Activated CD8-positive, alpha-beta T cell treated with anti-CD3 and anti-CD28 coated beads for 36 hours (primary cell): ENCODE measurements at places on chromosomes 7 and 10. TPM values are rescaled to one million over a fixed set of nuclear protein-coding genes. Genes with fewer than 3 reads are reported as not detected.
A peak's percentile ranks its signal among the peaks of the same experiment; 100 is the strongest.

The CRHR2 gene
- not detected for total RNA-seq

The TAS2R41 gene
- total RNA-seq, result not detected

The MYH16 gene
- not detected for total RNA-seq

The LHFPL3 gene
- not detected for total RNA-seq

The MSMB gene
- not detected for total RNA-seq

The SEMA3E gene
- total RNA-seq, result not detected

The TMEM178B gene
- 0.34 TPM for total RNA-seq

The CALHM3 gene
- total RNA-seq, result not detected

The KDM7A gene
- total RNA-seq, result 21.1 TPM

The DKK1 gene
- total RNA-seq, result not detected

The WEE2 gene
- not detected for total RNA-seq

The POT1 gene
- 32.8 TPM for total RNA-seq

The SAP25 gene
- 12.8 TPM for total RNA-seq

DNA sequence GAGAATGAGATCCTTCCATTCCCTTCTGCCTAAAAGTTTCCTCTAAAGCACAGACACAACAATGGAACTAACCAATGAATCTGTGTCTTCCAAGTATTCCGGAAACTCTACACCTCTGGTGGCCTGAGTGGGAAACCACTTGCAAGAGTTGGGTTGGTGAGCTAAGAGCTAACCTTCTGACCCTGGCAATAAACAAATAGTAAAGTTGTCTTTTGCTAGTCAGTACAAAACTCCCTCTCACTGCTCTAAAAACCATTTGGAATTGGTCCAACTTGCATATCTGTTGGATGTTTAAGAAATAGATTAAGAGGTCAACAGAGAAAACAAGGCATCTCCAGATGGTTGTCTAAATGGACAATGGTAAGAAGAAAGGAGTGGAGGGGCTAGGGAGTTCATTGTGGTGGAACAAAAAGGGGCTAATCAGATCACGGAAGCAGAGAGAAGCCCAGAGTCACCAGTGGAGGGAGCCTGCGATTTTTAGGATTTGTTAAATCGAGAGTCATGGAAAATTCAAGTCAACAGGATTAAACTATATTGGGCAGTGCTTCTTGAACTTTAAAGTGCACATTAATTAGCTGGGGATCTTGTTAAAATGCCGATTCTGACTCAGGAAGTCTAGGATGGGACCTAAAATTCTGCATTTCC lies 192.3 kb downstream of the EVX1 start:
- no peak for DNase-seq

- peak; percentile 76 for DNase-seq
These were observed 25.8 kb upstream of the PPP2R2D start for GRCh38 chr10:131874991-131875451.

DNA sequence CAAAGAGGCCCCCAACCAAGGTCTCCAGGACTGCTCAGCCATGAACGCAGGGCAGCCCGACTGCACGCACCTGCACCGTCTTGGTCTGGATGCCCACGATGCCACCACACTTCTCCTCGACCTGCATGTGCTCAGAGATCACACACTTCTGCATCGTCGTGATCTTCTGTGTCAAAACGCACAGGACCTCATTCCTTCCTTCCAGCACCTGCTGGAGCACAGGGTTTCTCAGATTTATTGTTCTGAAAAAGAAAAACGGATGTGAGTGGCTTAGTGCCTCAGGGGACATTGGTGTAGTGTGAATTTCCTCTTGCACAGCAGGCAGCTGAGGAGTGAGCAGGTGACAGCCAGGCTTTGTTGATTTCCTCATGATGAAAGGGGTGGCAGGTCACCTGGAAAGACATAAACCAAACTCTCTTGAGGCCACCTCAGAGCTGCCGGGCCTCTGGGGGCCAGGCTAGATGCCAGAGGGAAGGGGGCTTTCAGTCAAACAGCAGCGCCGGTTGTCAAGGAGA lies 38.2 kb downstream of the GSDME start:
- no peak for DNase-seq

GRCh38 chr10:31751738-31752080 lies 176.9 kb downstream of the ARHGAP12 start:
- DNase-seq, result no peak

GRCh38 chr10:93458821-93459257 lies 23.3 kb downstream of the MYOF start:
- DNase-seq, result no peak

DNA sequence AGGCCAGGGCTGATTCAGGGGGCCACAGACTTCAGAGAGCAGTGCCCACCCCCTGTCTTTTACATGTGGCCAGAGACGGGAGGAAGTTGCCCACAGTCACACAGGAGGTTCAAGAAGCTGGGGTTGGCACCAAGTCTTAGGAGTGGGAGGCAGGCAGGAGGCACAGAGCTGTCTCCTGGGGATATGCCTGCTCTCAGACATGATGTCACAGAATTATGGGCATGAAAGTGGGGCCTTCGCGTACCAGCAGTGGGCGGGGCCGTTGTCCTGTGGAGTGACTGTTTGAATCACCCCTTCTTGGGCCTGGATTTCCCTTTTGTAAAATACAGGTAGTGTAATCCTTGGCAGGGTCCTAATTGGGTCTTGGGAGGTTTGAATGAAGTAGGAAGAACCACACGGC lies 81.2 kb upstream of the PPIF start:
- peak; percentile 67 for DNase-seq

- no peak for DNase-seq
These were observed 51.3 kb upstream of the MAGI2 start for GRCh38 chr7:79504607-79505389.

DNA sequence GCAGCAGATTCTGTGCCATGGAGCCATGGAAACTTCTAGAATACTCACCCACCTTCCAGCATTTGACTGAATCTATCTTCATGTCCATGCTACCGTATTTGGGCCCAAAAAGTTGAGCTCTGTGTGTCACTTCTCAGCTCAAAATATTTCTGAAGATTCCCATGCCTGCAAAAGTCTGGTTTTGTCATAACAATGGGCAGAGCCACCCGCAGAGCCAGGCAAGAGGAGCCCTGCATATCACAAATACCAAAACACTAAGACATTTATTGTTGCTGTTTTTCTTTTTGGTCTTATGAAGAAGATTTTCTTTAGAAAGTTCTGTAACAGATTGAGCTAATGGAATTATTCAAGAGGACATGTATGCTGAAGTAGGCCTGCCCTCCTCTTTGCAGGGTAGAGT lies 68.1 kb downstream of the PRTFDC1 start:
- no peak for DNase-seq

GRCh38 chr10:48811461-48811860 lies 126.8 kb downstream of the WDFY4 start:
- DNase-seq, result no peak

DNA sequence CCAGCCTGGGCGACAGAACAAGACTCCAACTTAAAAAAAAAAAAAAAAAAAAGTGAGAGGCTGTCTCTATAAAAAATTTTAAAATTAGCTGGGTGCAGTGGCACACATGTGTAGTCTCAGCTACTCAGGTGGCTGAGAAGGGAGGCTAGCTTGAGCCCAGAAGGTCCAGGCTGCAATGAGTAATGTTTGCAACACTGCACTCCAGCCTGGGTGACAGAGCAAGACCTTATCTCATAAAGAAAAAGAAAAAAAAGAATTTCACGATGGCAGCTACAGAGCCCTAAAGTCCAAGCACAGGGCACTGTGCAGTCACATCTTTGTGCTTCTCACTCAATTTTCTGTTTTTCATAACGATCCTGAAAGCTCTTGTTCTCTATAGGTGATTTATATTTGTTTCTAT lies 209.5 kb upstream of the KCTD7 start:
- DNase-seq, result no peak

- DNase-seq, result no peak
These were observed 389.4 kb upstream of the AUTS2 start for GRCh38 chr7:69208848-69209247.

- peak; percentile 55 for DNase-seq
These were observed 12.3 kb upstream of the SLC26A3 start for GRCh38 chr7:107815254-107815882.

GRCh38 chr10:15436696-15437095 lies 65.6 kb upstream of the FAM171A1 start:
- no peak for DNase-seq

DNA sequence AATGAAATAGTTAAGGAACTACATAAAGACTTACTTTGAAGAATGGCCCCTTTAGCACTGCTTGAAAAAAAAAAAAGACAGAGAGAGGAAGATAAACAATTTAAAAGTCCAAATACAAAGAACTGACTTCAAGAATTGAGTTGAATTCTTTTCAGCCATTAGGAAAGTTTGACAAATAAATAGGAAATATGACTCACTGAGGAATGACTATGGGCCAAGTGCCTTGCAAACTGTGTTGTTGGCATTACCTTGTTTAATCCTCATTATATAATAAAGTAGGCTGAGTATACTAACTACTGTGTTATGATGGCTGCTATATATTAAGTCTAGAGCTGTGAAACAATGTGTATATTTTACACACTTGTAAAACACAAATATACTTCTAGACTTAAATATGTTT lies 151.1 kb downstream of the ELMO1 start:
- DNase-seq, result no peak

GRCh38 chr7:117041007-117041406 lies 87.7 kb downstream of the ST7 start:
- no peak for DNase-seq

DNA sequence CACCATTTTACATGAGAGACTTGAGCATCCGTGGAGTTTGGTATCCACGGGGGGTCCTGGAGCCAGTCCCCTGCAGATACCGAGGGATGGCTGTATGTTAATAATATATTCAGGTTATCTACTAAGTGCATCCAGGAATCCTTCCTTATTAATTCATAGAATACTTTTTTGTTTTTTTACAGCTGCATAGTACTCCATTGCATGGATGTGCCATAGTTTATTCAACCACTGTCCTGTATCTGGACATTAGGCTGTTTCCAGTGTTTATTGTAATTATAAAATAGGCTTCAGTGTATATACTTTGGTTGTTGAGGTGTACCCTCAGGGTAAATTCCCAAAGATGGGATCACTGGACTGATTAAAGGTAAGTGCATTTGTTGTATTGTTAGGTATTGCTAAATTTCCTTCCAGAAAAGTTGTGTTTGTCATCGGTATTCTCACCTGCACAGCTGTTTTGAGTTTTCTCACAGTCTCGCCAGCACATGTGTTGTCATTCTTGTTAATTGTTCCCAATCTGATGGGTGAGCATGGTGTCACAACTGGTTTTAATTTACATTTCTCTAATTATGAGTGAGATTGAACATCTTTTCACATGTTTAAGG lies 55.1 kb downstream of the INPP5F start:
- no peak for DNase-seq

- DNase-seq, result no peak
These were observed 710.1 kb upstream of the KCND2 start for GRCh38 chr7:119562839-119563238.

GRCh38 chr7:154913638-154914307 lies 89.2 kb downstream of the PAXIP1 start:
- DNase-seq, result peak; percentile 92

DNA sequence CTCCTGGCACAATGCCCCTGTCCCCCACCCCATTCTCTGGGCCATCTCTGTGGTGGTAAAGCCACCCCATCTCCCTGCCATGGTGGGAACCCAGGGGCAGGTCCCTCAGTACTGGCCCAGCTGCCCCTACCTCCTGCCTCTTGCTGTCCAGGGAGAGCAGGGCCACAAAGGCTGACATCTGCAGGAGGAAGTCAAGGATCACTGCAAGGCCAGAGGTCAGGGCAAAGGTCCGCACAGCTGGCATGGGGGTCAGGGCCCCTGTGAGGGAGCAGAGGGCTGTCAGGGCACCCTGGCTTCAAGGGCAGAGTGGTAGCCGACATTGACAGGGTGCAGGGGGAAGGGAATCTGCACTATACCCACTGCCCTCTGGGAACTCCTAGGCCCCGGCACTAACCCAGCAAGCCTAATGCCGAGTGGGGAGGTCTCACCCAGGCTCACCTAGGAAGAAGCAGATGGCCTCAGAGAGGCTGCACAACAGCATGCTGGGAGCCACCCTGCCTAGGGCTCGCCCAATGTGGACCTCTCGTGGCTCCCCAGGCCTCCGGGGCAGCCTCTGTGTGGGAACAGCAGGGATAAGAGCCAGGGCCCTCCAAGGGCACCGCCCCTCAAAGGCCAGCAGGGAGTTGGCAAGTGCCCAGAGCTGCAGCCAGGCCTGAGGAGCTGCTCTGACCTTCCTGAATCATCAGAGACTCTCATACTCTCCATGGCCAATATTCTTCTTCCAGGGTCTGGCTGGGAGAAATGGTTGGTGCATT lies 7.7 kb downstream of the NPC1L1 start:
- no peak for DNase-seq

GRCh38 chr10:86172301-86172700 lies 194.3 kb downstream of the GRID1 start:
- DNase-seq, result no peak
